GM12892 (cell line): ENCODE measurements at places on chromosomes 4 and X.

DNA sequence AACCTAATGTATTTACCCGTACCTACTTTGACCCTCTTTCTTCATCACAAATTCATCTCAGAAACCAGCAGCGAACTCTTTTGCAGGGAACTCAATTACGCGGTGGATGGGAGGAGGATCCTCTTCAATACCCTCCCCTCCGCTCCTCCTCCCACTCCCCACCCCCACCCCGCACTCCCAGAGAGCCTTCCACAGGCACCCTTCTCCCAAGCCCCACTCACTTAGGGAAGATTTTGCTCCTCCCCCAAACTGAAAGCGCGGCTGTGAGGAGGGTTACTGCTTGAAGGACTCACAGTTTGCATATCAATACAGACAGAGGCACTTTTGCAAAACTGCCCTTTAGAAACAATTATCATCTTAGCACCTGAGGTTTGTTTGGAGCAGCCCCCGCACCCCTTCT is 960 bp upstream of the IL1RAPL1 start:
- no peak for DNase-seq

DNA sequence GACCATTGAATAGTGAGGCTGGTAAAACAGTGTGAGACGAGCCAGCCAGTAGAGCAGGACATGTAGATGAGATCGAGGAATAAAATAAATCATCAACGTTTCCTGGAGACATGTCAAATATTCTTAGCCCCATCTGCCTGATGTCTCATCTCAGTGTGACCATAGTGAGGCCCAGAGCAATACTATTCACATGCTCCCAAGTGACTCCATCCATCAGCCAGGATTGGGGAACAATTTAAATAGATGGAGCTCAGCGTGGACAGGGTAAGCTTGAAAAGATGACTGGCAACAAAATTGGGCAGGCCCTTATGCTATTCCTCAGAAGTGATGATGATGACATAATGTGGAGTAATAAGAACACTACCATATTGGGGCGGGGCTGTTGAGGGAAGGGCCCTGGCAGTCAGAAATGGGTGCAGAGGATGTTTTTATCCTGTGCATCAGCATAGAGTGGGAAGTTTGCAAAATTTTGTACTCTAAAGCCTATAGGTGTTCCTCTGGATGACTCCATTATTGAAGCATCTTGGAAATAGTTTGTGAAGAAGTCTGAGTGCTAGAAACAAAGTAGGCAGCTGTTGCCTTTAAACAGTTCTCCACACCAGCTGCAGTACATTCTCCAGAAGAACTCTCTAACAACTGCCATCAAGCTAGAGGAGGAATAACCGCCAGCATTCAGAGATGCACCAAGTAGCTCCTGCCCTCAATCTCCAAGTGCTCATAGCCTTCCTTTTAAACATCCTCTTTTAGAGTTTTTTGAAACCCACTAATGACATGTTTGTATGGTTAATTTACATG is 333.0 kb downstream of the DCHS2 start:
- no peak for DNase-seq

- DNase-seq, result no peak
These were observed 71.9 kb downstream of the CLDN22 start for GRCh38 chr4:183248201-183248600.

DNA sequence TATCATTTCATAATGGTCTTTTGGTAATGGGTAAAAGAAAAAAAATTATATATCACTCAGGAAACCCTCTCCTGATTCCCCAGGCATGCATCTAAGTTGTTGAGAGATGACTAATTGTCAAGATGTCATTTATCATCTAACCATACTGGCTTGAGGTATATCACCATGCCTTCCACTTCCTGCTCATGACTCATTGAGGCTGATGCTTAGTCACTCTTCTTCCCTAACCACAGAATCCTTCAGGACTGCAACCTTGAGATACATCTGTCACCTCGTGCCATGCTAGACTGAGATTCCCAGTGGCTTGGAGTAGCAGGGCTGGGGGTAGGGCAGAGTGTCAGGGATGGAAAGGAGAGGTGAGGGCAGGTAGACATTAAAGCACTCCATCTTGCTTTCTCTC is 782.5 kb upstream of the INTU start:
- no peak for DNase-seq

- no peak for DNase-seq
These were observed 65.5 kb downstream of the KIT start for GRCh38 chr4:54723220-54723619.

GRCh38 chrX:10831716-10832502 is 211.5 kb upstream of the MID1 start:
- DNase-seq, result no peak

- no peak for DNase-seq
These were observed 12.0 kb downstream of the BCOR start for GRCh38 chrX:40085714-40086113.

DNA sequence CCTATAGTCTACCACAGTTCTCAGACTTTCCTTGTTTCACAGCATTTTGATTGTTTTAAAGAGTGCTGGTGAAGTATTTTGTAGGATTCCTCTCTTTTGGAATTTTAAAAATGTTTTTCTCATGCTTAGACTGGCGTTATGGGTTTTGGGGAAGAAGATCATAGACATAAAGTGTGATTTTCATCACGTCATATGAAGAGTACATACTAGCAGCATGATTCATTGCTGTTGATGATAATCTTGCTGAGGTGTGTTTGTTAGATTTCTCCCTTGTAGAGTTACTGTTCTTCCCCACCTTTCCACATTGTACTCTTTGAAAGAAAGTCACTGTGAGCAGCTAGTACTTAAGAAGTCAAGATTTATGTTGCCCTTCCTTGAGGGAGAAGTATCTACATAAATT is 396.1 kb upstream of the GNPDA2 start:
- DNase-seq, result no peak

GRCh38 chrX:42975906-42976305 is 197.9 kb upstream of the PPP1R2C start:
- no peak for DNase-seq

DNA sequence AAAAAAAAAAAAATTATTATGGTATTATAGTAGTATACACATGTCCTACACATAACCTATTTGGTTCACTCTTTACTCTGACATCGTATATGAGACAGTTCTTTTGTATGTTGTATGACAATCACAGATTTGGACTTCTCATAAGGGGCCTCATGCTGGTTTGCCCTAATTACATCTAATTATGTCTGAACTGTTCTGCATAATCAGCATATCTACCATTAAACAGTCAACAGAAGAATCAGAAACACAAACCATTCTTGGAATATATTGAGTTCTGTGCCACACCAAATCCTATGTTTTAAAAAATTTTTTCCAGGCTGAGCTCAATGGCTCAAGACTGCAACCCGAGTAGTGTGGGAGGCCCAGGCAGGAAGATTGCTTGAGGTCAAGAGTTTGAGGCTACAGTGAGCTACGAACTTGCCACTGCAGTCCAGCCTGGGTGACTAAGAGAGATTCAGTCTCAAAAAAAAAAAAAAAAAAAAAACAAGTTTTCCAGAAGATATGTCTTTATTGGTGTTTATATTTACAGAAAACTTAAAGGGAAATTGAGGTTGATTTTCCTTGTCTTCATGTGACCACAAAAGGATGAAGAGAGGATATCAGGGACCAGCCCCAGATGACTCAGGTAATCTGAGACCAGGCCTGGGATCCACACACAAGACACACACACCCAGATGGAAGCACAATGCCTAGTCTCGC is 22.2 kb downstream of the TRIM61 start:
- no peak for DNase-seq

GRCh38 chr4:87632469-87632868 is 17.6 kb upstream of the DMP1 start:
- DNase-seq, result no peak

- no peak for DNase-seq
These were observed 794.8 kb upstream of the LCORL start for GRCh38 chr4:18816228-18816895.

DNA sequence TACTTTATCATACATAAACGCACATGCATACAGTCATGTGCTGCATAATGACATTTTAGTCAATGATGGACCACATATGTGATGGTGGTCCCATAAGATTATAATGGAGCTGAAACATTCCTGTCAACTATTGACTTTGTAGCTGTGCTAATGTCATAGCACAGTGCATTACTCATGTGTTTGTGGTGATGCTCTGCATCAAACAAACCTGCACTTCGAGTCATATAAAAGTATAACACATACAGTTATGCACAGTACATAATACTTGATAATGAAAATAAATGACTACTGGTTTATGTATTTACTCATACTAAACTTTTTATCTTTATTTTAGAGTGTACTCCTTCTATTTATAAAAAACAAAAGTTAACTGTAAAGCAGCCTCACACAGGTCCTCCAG is 60.5 kb upstream of the MCUB start:
- no peak for DNase-seq

DNA sequence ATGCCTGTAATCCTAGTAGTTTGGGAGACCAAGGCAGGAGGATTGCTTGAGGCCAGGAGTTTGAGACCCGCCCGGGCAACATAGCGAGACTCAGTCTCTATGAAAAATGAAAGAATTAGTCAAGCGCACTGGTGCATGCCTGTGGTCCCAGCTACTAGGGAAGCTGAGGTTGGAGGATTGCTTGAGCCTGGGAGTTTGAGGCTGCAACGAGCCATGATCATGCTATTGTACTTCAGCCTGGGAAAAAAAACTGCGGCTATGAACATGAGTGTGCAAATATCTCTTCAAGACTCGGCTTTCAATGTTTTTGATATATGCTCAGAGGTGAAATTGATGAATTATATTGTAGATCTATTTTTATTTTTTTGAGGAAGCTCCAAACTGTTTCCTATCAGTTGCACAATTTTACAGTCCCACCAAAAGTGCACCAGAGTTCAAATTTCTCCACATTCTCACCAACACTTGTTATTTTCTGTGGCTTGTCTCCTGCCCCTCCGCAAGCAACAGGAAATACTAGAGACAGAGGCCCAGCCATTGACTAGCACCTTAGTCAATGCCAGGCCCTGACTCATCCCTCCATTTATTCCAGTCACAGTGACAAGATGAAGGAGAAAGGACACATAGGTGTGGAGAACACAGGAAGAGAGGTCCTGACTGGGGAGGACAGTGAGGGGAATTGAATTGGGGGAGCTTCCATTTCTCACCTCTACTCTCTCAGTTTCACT is 33.1 kb upstream of the ZNF41 start:
- DNase-seq, result no peak

DNA sequence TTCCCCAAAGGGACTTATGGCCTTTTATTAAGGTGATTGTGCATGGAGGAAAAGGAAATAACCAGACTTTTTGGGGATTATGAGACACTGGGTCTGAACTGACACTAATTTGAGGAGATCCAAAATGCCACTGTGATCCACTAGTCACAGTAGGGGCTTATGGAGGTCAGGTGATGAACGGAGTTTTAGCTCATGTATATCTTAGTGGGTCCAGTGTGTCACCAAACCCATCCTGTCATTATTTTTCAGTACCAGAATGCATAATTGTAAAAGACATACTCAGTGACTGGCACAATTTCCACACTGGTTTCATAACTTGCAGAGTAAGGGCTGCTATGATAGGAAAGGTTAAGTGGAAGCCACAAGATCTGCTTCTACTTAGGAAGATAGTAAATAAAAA is 131.3 kb downstream of the RTL3 start:
- no peak for DNase-seq

- DNase-seq, result peak; percentile 8
These were observed 722 bp downstream of the SLC10A7 start for GRCh38 chr4:146520896-146521540.

- DNase-seq, result no peak
These were observed 100.8 kb upstream of the OTUD4 start for GRCh38 chr4:145281224-145281623.

DNA sequence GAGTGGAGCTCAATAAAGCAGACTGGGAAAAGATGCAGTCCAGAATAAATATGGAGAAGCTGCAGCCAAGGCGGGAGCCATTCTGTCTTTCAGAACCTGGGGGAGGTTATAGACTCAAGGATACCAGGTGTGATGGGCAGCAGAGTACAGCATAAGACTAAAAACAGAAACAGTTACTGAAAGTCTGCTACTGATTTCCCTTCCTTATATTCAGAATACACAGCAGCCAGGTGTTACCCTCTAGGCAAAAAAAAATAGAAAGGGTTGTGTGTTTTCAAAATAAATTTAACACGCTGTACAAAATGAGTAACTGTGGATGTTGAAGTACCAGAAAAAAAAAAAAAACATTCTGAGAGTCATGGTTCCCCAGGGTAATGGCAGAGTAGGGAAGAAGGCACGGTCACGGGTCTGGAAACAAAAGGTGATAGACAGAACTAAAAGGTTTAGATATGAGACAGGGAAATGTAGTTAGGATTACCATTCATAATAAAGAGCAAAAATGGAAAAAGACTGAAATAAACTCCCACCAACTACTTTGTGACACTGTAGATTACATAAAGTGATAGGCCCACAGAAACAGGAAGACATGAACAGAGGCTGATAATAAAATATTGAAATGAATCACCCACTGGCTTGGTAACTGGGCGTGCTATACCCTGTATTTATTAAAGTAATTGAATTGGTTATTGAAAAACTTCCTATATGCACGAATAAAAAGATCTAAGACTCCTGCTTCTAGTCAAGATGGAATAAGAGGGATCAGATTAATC is 10.8 kb upstream of the HHIP start:
- DNase-seq, result no peak

DNA sequence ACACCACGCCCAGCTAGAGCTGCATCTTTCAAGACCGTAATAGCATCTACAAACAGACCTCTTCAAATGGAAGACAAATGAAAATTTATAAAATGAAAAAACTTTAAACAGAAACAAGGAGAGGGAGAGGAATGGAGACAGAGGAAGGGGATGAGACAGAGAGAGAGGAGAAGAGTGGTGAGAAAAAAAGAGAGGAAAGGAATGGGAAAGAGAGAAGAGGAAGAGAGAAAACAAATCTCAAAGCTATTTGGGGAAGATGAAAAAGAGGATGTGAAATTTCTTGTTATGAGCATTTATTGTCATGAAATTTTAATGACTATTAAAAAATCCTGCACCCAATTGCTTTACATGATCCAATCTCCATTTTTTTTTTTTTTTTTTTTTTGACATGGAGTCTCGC is 726.9 kb downstream of the GRID2 start:
- no peak for DNase-seq

GRCh38 chr4:80088471-80088870 is 15.4 kb upstream of the ANTXR2 start:
- DNase-seq, result no peak

DNA sequence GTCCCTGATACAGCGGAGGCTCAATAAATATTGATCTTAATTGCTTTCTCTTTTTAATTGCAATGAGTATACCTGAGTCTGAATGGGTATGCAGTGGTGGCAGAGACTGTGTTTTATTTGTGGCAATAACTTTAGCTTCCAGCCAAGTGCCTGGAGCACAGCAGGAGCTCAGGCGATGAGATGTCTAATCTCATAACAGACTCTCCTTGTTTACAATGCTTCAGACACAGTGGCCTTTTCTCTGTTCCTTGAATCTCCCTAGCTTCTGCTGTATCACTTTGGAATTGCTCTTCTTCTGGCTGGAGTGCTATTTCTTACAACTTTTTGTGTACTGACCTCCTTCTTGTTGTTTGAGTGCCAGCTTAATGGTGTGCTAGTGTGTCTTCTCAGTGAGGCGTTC is 91.5 kb upstream of the UNC5C start:
- no peak for DNase-seq
